CD4-positive, alpha-beta T cell treated with Interleukin-6 at 100 ng/mL for 8 hours (primary cell): ENCODE measurements at places on chromosomes 6 and 20.

DNA sequence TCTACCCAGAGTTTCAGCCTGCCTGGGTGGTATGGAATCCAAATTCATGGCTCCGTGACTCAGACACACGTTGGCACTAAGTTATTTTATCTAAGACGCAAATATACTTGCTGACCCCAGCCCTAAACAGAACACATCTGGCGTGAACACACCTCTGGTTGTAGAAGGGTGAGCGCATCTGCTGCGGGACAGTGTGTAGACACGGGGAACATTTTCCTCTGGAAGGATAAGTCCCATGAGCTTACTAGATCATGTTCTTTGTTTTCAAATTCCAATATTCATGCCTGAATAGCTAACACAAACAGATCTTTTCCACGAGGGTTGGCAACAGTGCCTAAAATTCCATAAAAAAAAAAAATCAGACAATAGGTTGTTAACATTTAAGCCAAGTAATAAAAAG is 87.8 kb downstream of the TMEM170B start:
- no peak for DNase-seq

DNA sequence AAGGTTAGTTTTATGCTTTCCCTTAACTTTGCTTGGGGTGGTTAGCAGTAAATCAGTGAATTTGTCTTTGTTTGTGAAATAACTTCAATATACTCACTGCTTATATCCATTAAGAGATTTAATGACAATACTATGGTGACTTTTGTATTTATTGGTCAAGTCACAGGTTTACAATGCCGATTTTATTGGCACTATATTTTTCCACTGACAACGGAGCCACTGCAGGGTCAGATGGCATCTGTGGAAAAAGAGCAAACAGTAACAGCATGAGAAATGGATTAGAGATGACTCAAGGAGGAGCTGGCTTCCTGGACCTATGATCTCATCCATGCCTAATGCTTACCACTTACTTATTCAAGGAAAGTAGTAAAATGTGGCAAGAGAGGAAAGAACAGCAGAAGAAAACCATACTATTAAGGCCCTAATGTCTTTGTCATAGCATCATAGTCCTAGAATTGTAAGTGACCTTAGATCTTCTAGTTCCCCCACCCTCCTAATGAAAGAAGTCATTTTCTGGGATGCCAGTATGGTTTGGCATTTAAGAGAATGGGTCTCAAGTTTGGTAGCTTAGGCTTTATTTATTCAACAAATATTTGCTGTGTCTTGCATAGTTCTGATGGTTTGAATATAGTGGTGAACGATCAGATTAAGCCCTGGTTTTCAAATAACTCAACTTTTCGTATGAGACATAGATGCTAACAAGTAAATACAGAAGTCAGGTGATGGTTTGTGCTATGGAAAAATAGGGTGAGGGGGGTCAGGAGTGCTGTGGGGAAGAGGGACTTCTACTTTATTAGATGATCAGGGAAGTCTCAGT is 18.5 kb downstream of the RNF144B start:
- no peak for DNase-seq

DNA sequence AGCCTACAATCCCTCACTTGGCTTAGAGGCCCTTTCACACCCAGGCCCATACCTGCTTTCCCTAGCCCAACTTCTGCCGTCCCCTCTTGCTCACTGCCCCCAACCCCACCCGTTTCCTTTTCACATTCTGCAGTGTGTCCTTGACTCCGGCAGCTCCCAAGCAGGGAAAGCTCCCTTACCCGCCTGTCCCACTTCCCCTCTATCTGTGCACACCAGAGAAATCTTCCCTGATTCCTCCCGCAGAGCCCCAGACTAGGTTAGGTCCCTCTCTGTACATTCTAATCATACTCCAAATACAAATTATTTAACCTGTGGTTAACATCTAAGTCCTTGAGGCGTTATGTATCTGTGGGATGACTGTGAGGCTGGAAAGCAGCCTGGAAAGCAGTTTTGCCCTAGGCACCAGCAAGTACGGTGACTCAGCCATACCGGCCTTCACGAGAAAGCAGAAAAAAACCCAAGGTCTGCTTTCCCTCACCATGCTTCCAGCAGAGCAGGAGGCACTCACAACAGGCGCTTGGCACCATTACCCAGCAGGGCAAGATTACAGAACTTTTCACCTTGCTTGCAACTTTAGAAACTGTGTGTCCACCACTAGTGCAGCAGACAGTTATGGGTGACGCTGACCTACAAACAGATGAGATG is 22.3 kb downstream of the ELOVL5 start:
- no peak for DNase-seq

GRCh38 chr6:169518451-169518850 is 183.4 kb downstream of the WDR27 start:
- no peak for DNase-seq

GRCh38 chr20:53296025-53296424 is 297.6 kb downstream of the ZNF217 start:
- DNase-seq, result no peak

- DNase-seq, result no peak
These were observed 98.8 kb downstream of the ASXL1 start for GRCh38 chr20:32456869-32457478.

GRCh38 chr6:129959358-129959930 is 58.9 kb upstream of the L3MBTL3 start:
- DNase-seq, result no peak

GRCh38 chr20:63405102-63405730 is 44.1 kb upstream of the CHRNA4 start:
- no peak for DNase-seq

DNA sequence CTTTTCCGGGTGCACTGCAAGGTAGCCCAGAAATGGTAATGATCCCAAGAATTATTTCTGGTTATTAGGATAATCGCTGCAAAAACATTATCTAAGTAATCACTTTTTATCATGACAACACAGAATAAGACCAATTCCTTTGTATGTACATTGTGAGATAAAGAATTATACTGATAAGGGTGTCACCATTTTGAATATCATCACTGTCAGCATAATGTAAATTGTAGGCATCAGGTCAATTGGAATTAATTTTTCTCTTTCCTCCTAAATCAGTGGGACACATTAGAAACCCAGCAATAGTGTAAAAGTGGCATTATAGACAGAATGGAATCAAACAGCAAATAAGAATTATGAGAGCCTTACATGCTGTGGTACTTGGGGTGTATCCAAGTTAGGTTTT is 183.1 kb upstream of the SCGN start:
- DNase-seq, result no peak

DNA sequence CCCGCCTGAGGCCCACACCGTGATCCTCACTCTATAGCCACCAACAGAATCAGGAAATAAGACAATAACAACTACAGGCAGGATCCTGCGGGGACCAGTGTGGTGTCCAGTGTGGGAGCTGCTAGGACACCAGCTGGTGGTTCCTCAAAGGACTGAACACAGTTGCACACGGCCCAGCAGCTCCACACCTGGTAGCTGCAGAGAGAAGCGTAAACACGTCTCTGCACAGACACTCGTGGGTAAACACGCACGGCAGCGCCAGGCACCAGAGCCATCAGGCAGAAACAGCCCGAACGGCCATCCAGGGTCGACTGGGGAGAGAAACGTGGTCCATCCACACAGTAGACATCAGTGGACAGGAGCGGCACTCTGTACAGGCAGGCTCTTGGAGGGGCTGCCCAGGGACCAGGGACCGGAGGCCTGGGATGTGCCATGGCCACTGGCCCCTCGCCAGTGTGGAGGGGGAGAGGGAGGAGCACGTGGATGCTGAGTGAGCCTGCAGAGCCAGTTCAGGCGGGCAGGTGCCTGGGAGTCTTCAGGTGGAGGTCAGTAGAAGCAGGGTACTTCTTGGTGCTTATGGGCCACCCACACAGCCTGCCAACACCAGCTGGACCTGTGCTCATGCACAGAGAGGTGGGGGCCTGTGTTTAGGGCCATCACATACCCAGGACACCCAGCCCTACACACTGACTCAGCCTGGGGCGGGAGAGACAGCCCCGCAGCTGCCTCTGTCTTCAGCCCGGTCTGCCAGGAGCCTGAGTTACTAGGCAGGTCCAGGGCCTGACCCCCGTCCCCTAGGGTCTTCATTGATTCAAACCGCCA is 7.4 kb upstream of the LAMA5 start:
- no peak for DNase-seq

- DNase-seq, result no peak
These were observed 262.8 kb upstream of the TAB2 start for GRCh38 chr6:149054559-149055194.

GRCh38 chr20:17655865-17656479 is 26.1 kb downstream of the RRBP1 start:
- no peak for DNase-seq

DNA sequence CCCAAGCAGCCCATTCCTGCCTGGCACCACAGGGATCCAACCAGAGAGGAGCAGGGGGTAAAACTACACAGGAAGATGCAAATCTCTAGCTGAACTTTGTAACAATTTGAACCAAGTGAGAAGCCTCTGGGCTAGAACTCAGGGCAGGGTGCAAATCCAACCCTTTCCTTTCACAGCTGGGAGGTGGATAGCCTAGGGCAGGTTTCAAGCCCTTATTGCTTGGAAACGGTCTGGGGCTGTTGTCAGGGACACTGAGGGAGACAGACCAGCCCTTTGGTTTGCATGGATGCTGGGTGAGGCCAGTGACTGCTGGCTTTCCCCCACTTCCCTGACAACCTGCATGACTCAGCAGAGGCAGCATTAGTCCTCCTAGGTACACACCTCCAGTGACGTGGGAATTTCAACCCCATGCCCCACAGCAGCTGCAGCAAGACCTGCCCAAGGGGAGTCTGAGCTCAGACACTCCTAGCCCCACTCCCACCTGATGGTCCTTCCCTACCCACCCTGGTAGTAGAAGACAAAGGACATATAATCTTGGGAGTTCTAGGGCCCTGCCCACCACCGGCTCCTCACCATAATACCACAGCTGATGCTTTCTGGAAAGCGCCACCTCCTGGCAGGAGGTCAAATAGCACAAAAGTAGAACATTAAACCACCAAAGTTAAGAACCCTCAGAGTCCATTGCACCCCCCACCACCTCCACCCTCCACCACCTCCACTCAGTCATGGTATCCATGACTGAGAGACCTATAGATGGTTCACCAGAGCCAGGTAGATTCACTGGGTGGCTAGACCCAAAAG is 797.7 kb upstream of the MAN1A1 start:
- DNase-seq, result no peak

DNA sequence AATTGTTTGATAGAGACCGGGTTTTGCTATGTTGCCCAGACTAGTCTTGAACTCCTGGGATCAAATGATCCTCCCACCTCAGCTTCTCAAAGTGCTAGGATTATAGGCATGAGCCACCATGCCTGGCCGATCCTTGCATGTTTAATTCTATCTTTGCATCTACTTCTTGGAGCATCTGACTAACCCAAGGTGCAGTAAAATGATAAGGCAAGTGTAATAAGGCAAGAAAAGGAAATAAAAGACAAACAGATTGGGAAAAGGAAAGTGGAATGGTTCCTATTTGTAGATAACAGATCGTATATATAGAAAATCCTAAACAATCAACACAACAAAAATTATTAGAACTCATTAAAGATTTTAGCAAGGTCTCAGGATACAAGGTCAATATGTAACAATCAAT is 36.8 kb upstream of the SNX9 start:
- no peak for DNase-seq

DNA sequence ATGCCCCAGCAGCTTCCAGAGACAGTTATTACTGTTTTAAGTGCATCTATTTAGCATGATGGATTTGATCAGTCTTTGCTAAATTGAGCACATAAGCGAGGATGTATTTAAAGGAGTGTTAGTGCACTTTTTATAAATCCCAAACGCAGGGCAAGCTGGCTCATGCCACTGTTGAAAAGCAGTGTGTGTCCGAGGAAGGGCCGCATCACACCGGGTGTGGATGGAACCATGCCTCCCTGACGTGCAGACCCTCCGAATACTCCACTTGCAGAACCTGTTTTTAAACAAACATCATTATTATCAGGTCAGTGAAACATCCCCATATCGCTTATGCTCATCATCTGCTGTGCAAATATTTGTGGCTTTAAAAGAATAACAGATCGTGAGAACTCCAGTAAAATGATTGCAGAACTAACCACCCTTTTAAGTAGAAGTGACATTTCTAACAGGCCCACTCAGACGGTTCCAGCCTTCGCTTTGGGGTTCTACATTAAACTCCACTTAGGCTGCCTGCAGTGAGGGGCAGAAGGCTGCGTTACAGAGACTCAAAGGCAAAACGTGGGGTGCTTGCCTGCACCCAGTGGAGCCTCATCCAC is 190.1 kb downstream of the CDH4 start:
- DNase-seq, result no peak

- DNase-seq, result no peak
These were observed 306.8 kb upstream of the CNR1 start for GRCh38 chr6:88472851-88473525.

DNA sequence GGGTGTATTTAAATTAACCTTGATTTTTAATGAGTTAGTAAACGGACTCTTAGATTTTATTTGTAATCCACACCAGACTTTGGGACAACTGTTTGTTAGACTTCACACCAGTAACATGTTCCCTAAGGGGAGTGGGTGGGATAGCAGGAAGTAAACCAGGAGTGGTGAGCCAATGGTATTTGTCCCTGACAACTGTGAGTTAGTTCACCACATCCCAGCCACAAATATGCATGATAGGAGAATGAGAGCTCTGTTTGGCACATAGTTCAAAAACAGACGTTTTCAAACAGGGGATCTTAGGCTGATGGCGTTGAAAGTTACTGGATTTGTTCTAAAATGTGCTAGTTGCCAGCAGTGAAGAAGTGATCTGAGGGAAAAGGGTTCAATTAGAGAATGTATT is 18.7 kb upstream of the COL10A1 start:
- no peak for DNase-seq

DNA sequence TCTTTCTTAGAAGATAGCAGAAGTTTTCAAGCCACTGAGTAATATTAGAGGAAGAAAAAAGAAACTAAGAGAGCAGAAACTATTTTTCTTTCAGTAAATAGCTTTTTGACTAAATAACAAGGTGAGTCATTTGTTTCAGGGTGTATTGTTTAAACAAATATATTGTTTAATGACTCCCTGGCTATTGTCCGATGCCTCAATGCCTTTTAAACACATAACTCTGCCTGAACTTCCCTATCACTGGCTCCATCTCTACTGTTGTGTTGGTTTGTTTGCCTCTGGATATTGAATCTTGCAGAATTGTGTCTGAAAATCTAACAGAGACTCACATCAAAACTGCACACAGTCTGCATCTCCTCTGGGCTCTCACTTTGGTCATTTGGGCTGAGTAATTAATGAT is 19.6 kb upstream of the CLIC5 start:
- DNase-seq, result no peak
